ENCODE measurements at places on chromosomes 11 and 22.

- no peak for DNase-seq
These were observed 55.0 kb downstream of the DDI1 start for GRCh38 chr11:104091281-104092096.

- DNase-seq: no peak
These were observed 65.5 kb upstream of the CHORDC1 start for GRCh38 chr11:90288212-90288821.

DNA sequence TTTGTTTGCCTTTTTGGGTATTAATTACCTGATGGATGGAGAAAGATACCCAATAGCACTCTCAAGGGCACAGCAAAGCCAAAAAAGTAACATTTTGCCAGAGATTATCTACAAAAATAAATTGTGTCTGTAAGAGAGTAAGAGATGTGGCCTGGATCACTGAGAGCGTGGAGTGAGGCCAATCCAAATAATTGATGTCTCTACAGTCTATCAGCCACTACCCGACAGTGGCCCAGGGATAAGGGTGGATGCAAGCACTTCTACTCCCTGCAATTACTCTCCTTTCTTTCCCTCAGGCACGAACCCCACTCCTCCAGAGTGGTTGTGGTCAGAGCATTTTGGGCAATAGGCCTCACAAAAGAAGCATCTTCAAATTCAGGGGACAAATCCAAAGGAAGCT, 92.3 kb upstream of the ZC3H12C start:
- no peak for DNase-seq

- DNase-seq: no peak
These were observed 2.9 kb upstream of the FBLN1 start for GRCh38 chr22:45499746-45500145.

DNA sequence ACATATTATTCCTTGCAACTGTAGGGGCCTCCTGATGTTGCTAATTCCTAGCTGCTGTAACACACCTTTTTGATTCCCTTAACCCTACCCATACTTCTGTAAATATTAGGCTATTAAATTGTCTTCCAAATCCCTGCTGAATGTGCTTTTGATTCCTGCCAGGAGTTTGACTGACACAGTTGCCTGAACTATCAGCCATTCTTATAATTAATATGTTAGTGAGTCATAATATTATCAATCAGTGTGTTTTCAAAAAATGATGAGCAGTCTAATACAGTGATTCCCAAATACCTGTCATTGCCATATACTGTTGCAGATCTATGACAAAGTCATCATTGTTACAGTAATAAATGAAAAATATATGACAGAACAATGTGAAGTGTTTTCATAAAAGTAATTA, 15.9 kb upstream of the FANCF start:
- no peak for DNase-seq

- no peak for DNase-seq
These were observed 364.0 kb upstream of the FAT3 start for GRCh38 chr11:91860661-91861060.

DNA sequence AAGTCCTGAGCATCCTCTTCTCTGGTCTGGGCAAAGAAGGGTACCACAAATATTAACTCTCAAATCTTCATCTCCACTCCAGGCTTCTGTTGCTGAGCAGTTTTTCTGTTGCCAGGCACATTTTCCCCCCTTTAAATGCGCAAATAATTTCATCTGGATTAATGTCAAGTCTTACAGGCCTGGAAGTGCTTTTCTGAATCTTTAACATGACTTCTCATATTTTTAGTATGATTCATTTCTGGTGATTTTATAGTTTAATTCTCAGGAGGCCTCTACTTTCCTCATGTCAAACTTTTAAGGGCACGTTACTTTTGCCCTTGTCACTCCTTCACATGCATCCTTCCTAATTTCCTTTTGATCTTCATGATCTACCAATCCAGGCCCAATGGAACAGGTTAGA, 510.2 kb downstream of the METTL15 start:
- no peak for DNase-seq

- no peak for DNase-seq
These were observed 81.0 kb upstream of the CTSC start for GRCh38 chr11:88418508-88418907.

DNA sequence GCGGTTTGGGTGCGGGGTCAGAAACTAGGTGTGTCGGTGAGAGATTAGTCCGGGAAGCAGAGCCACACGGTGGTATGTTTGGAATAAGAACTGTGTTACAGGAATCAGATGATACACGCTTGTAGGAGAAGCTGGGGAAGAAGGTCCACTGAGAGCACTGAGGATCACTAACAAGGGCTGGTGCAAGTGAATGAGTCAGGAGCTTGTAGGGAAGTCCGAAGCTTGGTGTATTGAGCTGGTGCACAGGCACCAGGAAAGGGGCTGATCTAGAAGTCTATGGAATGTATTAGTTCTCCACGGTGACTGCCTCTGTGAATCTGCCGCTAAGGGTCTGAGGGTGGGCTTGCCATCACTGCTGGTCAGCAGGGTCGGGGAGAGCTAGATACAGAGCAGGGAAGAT, 18.8 kb upstream of the GRK3 start:
- no peak for DNase-seq

DNA sequence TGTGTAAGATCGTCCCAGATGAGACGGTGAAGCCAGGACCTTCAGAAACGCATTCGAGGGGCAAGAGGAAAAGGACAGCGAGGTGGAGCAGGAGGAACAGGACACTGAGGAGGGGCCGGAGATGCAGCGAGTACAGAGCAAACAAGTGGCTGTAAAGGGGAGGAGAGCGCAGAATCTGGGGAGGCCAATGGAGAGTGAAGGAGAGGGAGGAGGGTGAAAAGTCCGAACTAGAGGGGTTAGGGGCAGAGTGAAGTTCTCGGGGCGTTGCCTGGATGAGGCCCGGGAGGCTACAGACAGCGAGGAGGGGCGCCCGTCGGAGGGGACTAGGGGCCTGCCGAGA, 8.8 kb upstream of the PPIL2 start:
- DNase-seq: no peak
